Cortex of kidney (tissue), 1 donor: ENCODE measurements at places on chromosomes 5 and 9.

DNA sequence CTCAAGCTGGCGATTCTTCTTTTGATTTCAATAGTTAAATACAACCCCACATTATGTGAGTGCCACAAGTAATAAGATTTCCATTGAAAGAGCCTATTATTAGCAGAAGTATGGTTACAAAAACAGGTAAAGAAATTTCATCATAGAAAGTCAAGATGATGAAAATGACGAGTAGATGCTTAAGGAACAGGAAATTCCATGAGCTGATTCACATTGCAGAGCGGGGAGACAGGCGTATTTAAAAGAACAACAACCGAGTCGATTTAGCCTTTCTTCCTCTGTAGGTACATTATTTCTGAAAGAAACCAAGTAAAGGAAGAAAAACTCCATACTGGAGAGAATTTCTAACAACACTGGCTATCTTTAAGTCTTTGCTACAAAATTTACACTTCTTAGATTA is 310.4 kb downstream of the SLF1 start:
- DNase-seq = no peak

- DNase-seq = no peak
Measured at GRCh38 chr5:7659420-7659819, 191.5 kb downstream of the CFAP90 start.

GRCh38 chr5:40552981-40553380 is 126.7 kb upstream of the PTGER4 start:
- DNase-seq = no peak

GRCh38 chr5:50320131-50320749 is 120.8 kb downstream of the EMB start:
- no peak for DNase-seq

GRCh38 chr5:39475159-39475571 is 50.4 kb upstream of the DAB2 start:
- no peak for DNase-seq

GRCh38 chr5:2131826-2132496 is 249.2 kb upstream of the IRX4 start:
- no peak for DNase-seq

DNA sequence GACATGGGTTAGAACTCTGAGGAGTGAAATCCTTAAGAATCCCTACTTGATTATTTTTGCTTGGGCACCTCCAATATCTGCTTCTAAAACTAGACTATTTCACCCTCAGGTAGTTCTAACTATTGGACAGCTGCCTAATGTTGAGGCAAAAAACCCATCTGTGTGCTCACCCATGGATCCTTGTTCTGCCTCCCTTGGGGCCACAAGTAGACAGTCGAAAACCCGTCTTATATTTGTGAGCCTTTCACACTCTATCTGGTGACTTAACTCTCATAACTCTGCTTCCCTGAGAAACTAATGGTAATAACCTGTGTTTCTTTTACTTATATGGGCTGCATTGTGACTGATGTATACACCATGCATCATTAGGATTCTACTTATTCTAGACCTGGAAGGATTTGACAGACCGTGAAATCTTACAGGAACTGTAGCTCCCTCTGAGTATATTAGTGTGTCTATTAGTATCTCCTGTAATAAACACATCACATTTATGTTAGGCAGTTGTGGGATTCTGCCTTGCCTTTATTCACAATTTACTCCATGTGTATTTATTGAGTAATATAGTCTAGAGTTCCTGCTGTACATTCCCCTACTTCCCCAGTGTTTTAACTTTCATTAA is 94.6 kb upstream of the SGCD start:
- DNase-seq = no peak

DNA sequence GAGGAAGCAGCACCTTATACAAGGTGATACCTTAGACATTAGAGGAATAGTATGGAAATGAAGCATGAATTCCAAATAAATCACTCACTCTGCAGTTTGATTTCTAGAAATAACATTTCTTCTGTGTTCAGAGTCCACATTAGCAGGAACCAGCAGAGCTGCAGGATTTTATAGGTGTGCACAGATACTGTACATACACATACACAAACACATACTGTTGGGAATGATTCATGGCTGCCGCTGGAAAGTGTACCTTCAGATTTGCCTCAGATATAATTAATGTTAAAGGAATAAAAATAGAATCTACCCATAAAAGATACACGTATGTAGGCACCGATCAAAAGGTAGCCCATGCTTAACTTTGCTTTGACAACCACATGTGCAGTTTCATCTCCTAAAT is 578.1 kb downstream of the CSNK1G3 start:
- DNase-seq = no peak

DNA sequence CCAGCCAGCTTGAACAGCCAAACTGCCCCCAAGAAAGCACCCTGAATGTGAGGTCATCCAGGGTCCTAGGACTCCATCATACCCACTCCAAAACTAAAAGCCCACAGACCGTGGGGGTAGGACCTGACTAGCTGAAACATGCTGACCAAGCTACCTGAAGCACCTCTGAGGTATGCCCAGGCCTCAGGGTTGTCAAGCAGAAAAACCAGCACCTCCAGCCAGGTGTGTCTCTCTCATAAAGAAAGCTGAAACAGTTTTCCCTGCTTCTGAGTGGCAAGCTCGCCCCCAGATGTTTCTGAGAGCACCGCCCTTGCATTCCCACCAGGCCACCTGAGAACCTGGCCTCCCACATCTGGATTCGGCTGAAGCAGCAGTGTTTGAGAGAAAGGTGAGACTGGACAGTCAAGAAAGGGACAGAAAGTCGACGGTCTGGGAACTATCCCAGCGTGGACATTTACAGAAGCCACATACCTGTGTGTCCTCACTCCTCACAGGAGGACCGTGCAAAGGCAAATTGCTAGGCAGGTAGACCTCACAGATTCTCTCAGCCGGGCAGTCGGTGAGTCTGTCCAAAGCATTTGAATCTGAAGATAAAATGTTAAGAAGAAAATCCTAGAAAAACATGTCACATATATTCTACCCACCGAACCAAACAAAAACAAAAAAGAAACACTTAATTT is 155.6 kb upstream of the RASEF start:
- DNase-seq = no peak

DNA sequence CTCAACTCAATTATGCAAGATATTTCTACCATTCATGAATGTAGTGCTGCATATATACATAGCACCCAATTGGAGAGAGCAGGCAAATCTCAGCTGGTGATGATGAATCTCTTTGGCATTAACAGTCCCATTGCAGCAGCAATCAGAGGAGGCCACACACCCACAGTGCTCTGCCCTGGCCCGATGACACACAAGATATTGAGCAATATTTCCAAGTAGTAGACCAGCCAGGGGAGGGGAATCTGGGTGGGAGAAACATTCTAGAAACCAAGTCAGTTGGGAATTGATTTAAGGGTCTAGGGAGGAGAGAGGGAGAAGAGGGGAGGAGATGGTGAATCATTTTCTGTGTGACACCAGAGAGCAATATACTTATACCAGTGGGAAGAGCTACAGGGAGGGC is 14.9 kb upstream of the C5orf63 start:
- no peak for DNase-seq

GRCh38 chr5:142906863-142907671 is 136.9 kb downstream of the ARHGAP26 start:
- no peak for DNase-seq

GRCh38 chr5:149268928-149269557 is 2.6 kb upstream of the AFAP1L1 start:
- no peak for DNase-seq

- DNase-seq = no peak
Measured at GRCh38 chr5:124678468-124678867, 68.0 kb downstream of the ZNF608 start.

DNA sequence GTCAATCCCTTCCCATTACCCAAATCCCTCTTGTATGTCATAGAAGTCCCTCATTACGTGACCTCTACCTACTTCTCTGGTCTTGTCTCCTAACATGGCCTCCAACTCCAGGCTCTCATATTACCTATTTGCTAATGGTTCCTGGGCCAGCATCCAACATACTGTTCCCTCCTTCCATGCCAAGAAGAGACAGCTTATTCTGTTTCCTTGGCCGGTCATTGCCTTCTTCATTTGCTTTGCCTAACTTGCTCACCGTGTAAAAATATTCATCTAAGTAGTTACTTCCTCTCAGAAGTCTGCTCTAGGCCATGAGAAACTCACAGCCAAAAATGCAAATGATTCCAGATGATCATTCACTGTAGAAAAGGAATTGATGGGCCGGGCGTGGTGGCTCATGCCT is 8.9 kb upstream of the IL6ST start:
- no peak for DNase-seq

- DNase-seq = no peak
Measured at GRCh38 chr9:133639613-133640012, 3.5 kb downstream of the DBH start.

- no peak for DNase-seq
Measured at GRCh38 chr5:125712397-125712796, 710.8 kb upstream of the GRAMD2B start.

GRCh38 chr9:394347-395052 is 179.8 kb downstream of the DOCK8 start:
- no peak for DNase-seq

- no peak for DNase-seq
Measured at GRCh38 chr9:95057101-95057500, 260.4 kb downstream of the FANCC start.

- no peak for DNase-seq
Measured at GRCh38 chr5:52869391-52869790, 81.7 kb downstream of the ITGA1 start.

DNA sequence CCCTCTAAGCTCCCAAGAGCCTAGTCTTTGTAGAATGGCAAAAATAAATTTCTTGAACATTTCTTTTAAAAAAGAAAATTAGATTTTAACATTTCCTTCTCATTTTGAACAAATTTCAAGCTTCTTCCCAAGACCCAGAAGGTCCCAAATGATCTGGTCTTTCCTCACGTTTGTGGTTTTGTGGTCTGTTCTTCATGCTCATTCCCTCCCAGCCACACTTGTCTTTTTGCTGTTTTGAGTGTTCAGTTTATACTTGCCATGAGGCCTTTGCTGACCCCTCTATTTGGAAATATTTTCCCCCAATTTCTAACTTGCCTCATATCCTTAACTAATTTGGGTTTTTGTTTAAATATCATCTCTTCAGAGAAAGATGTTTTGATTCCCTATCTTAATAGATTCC is 133.4 kb upstream of the PAPPA start:
- no peak for DNase-seq

GRCh38 chr5:150751096-150751891 is 7.5 kb downstream of the DCTN4 start:
- DNase-seq = no peak

DNA sequence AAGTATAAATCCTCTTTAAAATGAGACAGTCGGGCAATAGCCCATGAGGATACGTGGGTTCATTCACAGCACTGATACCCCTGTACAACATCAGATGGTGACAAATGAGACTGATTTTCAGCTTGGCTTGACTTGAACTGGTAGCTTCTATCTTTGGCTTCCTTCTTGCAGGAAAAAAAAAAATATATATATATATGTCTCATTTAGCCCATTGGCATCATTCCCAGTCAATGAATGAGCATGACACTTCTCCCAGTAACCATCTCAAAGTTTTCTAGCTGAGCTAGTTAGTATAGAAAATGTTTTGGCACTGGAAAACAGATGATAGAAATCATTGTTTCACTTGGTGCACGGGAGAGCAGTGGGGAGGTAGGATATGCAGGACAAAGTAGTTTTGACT is 222.5 kb upstream of the TAS2R1 start:
- no peak for DNase-seq

GRCh38 chr5:92283521-92283920 is 900.4 kb upstream of the ARRDC3 start:
- DNase-seq = no peak

DNA sequence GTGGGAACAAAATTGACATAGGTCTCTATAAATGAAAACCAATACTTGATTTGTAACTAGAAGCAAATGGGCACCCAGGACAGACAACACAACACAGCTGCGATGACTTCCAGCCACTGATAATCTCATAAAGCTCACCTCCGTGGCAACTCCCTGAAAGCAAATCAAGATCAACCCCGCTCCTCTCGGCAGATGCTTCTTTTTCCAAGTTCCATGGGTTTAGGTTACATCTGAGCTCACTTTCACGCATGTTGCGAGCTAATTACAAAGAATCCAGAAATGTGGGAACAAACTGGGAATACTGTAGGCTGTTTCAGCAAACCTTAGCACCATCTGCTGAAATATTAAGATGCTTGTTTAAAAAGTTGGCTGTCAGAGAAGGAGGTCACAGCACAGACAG is 153.9 kb downstream of the ELAVL2 start:
- no peak for DNase-seq
